CD4-positive, alpha-beta T cell treated with Interleukin-1 beta for 1 hour (primary cell): ENCODE measurements at places on chromosomes 7 and 10.
A peak's percentile ranks its signal among the peaks of the same experiment; 100 is the strongest.

GRCh38 chr7:6198689-6199595 is 73.5 kb downstream of the CYTH3 start:
- DNase-seq = no peak

- no peak for DNase-seq
Observed at GRCh38 chr7:154628556-154628955, 374.4 kb downstream of the PAXIP1 start.

DNA sequence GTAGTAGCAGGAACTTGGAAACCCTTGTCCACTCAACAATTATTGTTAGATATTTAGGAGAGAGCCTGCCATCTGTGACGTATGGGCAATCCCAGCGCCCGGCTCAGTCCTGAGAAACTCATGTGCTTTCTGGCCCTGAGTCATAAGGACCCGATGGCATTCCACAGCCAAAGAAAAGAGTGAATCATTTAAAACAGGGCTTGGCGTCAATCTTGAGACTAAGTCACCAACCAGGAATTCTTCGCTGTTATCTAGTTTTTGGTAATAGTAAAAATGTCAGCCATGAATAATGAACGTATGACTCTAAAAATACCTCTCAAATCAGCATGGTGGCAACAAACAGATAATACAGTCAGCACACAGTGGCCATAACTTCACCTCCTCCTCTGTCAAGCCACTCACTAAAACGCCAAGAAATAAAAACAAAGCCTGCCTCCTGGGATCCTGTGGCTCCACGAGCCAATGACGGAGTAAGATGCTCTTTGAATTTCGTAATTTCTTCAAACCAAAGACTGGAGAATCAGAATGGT is 140.8 kb downstream of the ADAM12 start:
- no peak for DNase-seq

GRCh38 chr7:39300276-39300675 is 265.9 kb upstream of the YAE1 start:
- DNase-seq = no peak

DNA sequence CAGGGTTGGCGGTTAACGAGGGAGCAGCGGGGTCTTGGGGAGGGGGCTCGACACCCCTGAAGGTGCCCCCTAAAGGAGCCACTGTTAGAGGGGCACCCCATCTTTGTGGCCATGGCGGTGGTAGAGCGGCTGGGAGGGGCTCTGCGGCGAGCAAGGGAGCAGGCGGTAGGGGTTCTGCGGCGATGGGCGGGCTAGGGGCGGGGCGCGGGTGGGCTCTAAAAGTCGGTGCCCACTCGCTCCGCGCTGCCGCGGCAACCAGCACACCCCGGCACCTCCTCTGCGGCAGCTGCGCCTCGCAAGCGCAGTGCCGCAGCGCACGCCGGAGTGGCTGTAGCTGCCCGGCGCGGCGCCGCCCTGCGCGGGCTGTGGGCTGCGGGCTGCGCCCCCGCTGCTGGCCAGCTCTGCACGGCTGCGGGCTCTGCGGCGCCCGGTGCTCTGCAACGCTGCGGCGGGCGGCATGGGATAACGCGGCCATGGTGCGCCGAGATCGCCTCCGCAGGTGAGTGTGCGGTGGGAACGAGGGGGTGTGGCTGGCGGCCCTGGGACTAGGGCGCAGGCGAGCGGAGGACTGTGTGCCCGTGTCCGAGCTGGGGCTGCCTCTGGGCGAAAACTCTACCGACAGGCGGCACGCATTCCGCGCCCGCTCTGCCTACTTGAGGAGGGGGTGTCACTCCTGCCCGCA is at the start of gene MEST:
MEST (plus strand) TSS at position 245 of the 682 bp plus-strand sequence; CDS start at position 474, 229 bp downstream.
- no peak for DNase-seq

DNA sequence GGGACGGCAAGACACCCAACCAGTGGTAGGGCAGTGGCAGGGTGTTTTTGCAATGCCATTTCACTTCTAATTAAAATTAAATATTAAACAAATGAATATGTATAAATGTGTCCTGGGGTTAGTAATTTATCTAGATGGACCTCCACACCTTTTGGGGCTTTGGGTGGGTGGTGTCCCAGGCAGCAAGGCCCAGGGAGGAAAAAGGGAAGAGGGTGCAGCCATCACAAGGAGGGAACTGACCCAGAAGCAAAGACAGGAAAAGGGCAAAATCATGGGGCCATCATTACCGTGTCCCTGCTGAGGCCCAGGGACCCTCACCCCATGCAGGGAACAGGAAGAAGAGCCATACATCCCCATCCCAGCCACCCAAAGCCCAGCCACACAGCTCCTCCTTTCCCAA is 204.6 kb downstream of the GRID1 start:
- no peak for DNase-seq

DNA sequence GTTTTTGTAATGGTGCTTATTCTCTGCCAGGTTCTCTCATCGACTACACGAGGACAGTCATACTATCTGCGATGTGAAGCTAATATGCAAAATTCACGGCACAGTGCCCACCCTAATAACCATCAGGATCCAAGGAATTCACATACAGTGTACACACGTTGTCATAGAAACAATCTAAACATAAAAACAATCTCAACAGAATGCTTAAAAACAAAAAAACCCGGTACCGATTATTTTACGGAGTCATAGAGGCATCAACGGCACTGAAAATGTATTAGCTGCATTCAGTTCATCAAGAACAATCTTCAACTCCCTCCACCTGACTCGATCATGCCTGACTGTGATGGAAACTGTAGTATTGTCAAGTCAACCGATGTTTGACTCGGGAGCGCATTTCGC is 628 bp downstream of the MRPS33 start:
- no peak for DNase-seq

DNA sequence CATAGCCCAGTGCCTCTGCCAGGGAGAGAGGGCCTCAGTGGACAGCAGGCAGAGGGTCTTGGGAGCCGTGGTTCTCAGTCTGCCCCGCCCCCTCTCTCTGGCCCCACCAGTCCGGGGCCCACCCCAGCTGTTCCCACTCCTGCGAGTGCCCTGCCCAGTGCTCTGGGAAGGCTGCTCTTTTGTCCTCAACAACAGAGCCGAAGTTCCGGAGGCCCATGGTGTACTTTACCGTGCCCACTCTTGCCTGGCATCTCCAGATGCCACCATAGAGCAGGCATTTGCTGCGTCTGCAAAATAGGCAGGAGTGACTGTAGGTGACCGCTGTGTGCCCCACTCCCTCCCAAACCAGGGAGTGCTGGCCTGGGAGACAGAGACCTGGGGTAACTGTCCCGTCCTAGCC is 29.3 kb upstream of the PCBD1 start:
- DNase-seq = no peak

DNA sequence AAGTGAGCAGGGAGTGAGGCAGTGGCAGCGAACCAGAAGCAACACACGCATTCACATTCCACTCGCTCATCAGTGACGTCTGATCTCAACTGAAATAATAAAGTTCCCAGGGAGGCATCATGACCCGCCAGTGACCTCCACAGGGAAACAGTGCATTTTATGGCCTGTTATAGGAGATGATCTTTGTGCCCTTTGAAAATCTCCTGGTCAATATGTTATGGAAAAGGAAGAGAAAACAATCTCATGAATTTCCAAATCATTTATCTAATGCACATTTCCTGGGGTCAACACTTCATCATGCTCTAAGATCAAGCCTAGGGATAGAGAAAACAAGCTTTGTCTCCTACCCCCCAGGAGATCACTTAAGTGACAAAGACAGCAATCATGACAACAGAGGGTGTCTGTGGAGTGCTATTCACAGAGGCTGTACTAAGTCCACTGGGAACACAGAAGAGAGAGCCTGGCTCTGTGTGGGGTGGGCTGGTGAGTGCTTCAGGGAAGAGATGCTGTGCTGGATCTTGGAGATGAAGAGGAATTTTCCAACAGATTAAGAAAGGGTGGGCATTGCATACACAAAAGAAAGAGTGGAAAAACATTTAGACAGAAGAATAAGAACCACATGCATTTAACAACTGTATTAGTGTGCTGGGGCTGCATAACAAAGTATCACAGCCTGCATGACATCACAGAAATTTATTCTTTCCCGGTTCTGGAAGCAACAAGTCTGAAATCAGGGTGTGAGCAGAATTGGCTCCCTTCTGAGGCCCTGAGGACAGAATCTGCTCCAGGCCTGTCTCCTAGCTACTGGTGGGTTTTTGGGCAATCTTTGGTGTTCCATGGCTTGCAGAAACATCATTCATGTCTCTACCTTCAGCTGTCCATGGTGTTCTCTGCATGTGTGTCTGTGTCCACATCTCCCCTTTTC is 613.9 kb upstream of the IGFBP3 start:
- no peak for DNase-seq

- no peak for DNase-seq
Observed at GRCh38 chr7:105304040-105304895, 84.5 kb downstream of the SRPK2 start.

DNA sequence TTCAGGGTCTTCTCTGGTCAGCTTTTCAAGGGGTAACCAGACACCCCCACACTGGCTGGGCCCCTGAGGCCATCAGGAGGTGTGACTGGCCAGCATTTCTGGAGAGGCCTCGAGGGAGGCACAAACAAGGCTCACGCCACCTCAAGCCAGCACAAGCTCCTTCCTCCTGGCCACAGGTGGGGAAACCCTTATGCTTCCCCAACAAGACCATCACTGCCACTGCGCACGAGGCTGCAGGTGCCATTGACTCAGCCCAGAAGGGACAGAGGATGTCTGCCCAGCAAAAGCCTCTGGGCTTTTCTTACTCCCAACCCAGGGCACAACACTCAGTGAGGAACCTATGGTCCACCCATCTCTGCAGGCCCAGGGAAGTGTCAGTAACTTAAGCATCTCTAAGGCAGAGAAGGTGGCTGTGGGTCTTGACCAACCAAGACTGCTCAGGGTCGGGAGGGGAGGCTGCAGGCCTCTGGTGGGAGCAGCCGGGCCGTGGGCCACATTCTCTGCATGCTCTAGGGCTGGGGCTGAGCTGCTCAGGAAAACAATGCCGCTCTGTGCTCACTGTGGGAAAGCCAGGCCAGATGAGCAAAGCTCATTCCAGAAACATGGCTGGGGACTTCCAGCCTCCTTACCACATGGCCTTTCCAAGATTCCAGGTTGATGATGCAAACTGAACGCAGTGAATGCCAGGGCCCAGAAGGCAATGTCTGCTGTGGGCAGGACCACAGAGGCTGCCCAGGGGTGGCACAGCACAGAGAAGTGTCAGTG is 24.2 kb upstream of the RASSF4 start:
- no peak for DNase-seq

DNA sequence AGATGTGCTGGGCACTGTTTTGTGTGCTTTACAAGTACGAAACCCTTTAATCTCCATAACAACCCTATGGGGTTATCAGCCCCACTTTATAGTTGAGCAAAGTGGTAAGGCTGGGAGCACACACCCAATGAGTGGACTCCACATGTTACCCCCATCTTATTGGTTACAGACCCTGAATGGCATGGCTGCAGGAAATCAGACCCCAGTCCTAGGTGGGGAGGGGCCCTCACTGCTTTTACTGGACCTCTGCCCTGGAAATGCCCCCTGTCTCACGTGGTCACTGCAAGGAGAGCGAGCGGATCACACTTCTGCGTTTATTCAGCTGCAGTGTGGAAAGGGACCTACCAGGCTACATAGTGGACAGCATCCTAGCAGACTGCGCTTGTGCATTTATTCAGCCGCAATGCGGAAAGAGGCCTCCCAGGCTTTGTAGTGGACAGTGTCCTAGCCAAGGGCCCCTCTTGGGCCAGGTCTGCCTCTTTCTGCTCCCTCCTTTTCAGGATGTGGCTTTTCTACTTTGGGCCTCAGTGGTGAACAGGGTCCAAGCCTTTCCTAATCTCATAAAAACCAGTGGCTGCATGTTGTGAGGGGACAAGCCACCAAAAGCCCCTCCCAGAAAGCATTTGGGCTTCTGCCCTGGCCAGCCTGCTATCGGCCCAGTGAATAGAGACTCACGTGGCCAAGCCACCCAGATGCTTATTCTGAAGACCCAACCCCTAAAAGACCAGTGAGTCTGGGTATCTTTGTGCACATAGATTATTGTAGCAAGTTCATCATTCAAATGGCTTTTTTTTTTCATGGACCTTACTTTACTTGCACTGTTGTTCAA is 405.7 kb upstream of the RNF32 start:
- no peak for DNase-seq

GRCh38 chr7:36372156-36372555 is 17.5 kb upstream of the ANLN start:
- no peak for DNase-seq

- no peak for DNase-seq
Observed at GRCh38 chr7:137670222-137671064, 176.3 kb downstream of the DGKI start.

DNA sequence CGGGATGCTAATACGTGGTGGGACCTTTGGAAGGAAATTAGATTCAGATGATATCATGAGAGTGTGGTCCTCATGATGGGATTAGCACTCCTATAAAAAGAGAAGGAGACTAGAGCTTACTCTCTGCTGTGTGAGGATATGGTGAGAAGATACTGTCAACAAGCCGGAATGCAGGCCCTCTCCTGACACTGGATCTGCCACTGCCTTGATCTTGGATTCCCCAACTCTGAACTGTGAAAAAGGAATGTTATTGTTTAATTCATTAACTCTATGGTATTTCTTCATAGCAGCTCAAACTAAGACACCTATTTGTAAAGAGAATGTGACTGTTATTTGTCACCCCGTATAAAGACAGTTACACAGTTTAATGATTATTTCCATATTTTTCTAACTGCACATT is 1227.5 kb upstream of the C7orf33 start:
- no peak for DNase-seq

- DNase-seq = peak; percentile 25
Observed at GRCh38 chr10:14325325-14325955, 5.3 kb downstream of the FRMD4A start.

DNA sequence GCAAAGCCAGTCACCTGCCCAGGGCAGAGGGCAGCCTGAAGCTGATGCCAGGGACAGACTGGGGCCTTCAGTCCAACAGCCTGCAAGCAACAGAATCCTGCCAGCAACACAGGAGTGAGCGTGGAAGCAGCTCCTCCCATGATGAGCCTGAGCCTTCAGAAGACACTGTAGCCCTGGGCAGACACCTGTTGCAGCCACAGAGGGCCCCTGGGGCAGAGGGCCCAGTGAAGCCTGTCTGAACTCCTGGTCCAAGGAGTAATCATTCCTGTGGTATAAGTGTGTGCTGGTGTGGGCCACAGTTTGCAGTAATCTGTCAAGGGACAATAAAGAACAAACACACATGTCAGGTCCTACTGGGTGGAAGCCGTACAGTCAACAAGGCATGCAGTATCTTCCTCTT is 2.9 kb upstream of the PFKP start:
- no peak for DNase-seq

- no peak for DNase-seq
Observed at GRCh38 chr7:91474074-91474473, 209.8 kb downstream of the FZD1 start.

GRCh38 chr7:78578686-78579085 is 780.1 kb downstream of the PHTF2 start:
- DNase-seq = no peak

DNA sequence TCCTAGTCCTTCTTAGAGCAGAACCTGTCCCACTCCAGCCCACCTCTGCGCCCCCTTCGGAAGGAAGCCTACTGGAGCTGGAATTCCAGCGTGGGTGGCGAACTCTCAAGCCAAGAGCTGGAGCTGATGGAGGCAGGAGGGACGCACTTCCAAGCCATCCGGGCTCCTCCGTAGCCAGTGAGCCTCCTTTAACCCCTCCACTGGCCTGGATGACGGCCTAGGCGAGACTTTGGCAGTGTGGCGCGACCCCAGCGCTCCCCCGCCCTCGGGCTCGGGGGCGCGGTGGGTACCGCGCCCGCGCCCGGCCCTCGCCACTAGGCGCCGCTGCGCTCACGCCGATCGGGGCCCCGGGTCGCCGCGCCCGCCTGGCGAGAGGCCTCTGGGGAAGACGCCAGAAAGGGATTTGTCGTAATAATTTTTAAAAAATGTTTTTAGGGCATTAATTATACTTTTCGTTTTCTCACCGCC is 5.1 kb upstream of the EMX2 start:
- no peak for DNase-seq
